ENCODE measurements at places on chromosomes 6 and 20.
A peak's percentile ranks its signal among the peaks of the same experiment; 100 is the strongest.

GRCh38 chr6:104768906-104769305 is 90.8 kb downstream of the HACE1 start:
- no peak for DNase-seq

GRCh38 chr20:62885896-62886708 is 24.5 kb upstream of the TCFL5 start:
- no peak for DNase-seq

GRCh38 chr6:84854811-84855400 is 90.5 kb upstream of the TBX18 start:
- DNase-seq, result no peak

DNA sequence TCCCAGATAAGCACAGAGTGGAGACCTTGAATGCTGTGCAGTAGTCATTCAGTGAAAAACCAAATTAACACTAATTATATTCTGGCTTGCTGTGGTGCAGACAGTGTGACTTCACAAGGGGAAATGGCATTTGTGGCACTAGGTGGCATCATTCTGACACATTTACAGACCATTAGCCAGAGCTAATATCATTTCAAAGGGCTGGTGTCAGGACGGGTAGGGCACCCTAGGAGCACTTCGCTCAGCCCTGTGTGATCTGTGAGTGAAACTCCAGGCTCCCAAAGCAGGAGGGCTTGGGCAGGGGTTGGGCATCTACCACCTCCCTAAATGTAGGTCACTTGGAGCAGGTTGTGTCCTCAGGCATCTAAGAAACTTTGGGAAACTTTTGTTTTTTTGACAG is 555.8 kb downstream of the PKHD1 start:
- DNase-seq, result no peak

DNA sequence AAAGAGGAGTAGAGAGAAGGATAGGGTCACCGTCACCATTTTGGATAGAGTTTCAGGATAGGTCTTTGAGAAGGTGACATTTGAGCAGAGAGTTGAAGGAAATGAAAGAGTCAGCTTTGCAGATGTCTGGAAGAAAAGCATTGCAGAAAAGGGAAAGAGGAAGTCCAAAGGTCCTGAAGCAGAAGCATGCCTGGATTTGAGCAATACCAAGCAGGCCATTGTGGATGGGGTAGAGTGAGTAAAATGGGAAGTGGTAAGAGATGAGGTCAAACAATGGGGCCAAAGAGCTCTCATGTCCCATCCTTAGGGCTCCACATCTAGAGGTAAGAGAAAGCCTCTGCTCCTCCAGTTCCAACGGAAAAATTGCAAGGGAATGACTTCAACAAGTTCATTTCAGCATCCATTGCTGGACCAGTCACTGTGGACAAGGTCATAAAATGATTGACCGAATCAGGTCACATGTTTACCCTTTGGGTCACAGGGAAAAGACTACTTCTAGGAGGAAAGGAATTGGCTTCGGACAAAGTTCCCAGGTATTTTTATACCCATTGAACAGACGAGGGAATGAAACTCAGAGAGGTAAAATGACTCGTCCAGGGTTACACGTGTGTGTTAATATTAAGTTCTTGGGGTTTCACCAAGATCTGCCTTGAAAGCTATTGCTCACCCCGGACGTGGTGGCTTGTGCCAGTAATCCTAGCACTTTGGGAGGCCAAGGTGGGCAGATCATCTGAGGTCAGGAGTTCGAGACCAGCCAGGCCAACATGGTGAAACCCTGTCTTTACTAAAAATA is 6.6 kb upstream of the SAMHD1 start:
- DNase-seq, result no peak

DNA sequence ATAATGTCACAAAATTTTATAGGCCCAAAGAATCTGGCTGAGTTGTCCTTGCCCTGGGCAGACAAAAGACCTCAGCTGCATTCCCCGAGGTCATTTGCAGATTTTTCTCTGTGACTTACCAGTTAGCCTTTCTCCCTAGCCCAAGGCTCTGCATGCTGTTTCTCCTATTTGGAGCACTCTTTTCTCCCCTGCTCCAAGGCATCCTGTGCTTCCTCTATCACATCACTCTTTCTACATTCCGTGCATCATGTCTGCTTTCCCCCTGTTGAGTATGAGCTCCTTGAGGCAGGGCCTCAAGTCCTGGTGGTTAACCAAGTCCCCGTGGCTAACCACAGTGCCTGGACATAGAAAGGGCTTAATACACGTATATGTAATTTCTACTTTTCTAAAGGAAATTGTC is 593 bp upstream of the GSTA3 start:
- no peak for DNase-seq

DNA sequence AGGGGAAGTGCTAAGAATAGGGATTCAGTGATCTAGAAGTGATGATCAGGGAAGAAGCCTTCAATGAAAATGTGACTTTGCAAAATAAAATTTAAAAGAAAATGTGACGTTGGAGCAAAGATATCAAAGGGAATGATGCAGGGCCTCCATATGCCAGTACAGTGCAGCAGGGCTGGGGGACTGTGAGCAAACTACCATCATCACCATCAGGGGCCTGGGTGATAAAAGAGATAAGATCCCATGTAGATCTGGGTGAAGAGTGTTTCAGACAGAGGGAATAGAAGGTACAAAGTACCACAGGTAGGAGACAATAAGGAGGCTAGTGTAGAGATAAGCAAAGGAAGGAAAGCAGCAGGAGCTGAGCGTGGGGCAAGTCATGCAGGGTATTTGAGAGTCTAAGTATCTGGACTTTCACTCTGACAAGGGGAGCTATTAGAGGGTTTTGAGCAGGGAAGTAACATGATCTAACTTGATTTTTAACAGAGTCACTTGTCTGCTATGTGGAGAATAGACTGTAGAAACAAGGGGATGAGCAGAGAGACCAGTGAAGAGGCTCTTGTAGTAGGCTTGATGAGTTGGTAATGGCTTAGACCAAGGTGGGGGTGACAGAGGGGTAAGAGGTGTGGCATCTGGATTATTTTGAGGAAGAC is 295.6 kb downstream of the ZFAND3 start:
- DNase-seq, result no peak

DNA sequence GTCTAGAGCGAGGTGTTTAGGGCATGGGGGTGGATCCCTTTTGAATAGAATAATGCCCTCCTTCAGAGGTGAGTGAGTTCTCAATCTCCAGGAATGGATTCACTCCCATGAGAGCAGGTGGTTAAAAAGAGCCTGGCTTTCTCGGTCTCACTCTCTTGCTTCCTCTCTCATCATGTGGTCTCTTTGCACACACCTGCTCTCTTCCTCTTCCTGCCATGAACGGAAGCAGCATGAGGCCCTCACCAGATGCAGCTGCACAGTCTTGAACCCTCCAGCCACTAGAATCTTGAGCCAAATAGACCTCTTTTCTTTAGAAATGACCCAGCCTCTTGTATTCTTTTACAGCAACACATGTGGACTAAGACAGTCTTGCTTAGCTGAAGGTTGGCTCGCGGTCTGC is 119.3 kb downstream of the BMP7 start:
- no peak for DNase-seq

DNA sequence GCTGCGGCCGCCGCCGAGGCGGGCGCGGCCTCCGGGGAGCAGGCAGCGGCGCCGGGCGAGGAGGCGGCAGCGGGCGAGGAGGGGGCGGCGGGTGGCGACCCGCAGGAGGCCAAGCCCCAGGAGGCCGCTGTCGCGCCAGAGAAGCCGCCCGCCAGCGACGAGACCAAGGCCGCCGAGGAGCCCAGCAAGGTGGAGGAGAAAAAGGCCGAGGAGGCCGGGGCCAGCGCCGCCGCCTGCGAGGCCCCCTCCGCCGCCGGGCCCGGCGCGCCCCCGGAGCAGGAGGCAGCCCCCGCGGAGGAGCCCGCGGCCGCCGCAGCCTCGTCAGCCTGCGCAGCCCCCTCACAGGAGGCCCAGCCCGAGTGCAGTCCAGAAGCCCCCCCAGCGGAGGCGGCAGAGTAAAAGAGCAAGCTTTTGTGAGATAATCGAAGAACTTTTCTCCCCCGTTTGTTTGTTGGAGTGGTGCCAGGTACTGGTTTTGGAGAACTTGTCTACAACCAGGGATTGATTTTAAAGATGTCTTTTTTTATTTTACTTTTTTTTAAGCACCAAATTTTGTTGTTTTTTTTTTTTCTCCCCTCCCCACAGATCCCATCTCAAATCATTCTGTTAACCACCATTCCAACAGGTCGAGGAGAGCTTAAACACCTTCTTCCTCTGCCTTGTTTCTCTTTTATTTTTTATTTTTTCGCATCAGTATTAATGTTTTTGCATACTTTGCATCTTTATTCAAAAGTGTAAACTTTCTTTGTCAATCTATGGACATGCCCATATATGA is 3.2 kb downstream of the MARCKS start:
- DNase-seq, result peak; percentile 63

- DNase-seq, result peak; percentile 88
Observed at GRCh38 chr6:39934131-39934757, at the start of gene MOCS1. TSS of gene MOCS1 (minus strand) at chr6:39934462. CDS start at chr6:39934417, 45 bp downstream.

DNA sequence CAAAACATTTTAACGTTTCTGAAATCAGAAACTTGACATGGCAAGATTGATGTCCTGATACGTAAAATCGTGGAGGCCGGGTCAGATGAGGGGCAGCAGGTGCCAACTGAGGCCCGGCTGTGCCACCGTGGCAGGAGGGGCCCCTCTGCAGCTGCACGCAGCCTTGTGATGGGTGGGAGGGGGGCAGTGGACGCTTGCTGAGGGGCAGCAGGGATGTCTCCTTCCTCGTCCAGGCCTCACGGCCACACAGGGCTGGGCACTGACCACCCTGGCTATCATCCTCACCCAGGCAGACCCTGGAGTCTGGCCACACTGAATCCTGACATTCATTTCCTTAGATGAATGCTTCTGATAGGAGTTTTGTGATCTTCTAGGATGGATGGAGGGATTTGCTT is 114.7 kb downstream of the ERMARD start:
- no peak for DNase-seq

DNA sequence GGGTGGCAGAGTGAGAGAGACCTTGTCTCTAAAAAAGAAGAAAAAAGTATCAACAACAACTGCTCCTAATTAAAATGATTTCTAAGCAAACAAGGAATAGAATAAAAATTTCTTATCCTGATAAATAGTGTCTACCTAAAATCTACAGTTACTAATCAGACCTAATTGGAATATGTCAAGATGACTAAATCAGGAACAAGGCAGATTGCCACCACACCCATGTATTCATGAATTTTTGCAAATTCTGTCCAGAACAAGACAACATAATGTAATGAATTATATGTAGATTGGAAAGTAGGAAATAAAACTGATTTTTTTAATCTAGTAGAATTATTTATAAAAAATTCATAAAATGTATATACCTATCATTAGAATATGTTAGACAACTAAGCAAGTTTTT is 339.8 kb downstream of the NKAIN2 start:
- DNase-seq, result no peak

Data from ecto neural progenitor cell (in vitro differentiated cells).